ENCODE measurements at places on chromosomes 2 and 18.

- no peak for DNase-seq
Measured at GRCh38 chr18:48910972-48911545, 39.7 kb downstream of the SMAD7 start.

GRCh38 chr2:130825231-130825965 lies 11.3 kb upstream of the ARHGEF4 start:
- no peak for DNase-seq

GRCh38 chr18:33745871-33746545 lies 168.0 kb downstream of the ASXL3 start:
- no peak for DNase-seq

DNA sequence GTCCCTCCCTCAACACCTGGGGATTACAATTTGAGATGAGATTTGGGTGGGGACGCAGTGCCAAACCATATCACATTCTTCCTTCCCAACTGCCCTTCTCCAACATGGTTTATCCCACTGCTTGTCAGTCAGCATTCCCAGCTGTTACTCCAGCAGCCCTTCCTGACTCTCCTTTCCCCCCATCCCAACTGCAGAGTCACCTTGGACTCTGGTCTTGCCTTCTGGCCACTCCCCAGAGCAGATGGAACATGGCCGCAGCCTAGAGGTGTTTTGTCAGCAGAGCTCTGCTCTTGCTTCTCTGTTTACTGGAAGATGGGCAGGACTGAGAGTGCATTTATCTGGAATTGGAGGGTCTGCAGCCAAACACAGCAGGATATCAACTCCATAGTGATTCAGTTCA lies 51.2 kb upstream of the MEX3C start:
- no peak for DNase-seq

GRCh38 chr2:137800386-137800785 lies 163.9 kb upstream of the HNMT start:
- DNase-seq, result peak; percentile 3

DNA sequence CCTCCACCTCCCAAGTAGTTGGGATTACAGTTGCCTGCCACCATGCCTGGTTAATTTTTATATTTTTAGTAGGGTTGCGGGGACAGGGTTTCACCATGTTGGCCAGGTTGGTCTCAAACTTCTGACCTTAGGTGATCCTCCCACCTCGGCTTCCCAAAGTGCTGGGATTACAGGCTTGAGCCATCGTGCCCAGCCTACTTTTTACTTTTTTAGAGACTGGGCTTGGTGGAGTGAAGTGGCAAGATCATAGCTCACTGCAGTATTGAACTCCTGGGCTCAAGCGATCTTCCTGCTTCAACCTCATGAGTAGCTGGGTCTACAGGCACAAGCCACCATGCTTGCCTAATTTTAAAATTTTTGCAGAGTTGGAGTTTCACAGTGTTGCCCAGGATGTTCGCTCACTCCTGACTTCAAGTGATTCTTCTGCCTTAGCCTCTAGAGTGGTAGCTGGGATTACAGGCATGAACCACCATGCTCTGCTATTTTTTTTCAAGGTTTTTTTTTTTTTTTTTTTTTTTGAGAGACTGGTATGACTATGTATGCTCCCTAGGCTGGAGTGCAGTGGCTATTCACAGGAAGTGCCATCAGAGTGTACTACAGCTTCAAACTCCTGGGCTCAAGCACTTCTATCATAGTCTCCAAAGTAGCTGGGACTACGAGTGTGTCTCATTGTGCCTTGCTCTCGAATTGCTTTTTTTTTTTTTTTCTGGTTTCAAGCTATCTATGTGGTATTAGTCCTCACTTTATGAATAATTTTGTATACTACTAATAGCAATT lies 11.9 kb downstream of the MSH2 start:
- DNase-seq, result no peak

DNA sequence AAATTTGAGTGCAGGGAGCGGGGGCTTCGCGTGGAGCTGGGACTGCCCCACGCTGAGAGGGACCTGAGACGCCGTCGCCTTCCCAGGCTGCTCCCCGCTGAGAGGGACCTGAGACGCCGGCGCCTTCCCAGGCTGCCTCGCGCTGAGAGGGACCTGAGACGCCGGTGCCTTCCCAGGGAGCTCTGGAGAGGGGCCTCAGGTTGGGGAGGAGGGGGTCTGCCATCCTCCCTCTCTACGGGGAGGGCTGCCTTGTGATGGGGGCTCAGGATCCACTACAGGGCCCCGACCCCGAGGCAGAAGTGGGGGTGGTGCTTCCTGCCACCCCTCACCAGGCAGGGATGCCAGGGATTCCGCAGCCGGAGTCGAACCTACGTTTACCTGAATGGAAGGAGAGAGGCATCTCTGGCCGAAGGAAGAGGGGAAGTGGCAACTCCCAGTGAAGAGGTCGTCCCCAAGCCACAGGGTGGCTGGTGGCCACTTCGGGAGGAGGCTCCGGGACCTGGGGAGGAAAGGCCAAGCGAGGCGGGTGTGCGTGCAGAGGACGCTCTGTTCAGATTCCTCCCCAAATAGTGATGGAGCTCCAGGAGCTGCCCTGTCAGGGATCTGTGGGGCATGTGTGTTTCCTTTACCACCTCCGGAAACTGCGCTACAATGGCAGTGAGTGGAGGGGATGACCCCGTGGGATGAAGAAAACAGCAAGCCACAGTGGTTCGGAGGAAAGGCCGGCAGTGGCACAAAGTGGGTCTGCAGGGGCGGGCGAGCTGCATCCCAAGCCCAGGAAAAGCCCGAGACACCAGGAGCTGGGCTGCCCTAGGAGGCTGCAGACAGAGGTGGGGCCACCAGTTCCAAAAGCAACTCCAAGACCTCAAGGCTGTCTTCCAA lies 108.2 kb upstream of the CTDP1 start:
- DNase-seq, result no peak

DNA sequence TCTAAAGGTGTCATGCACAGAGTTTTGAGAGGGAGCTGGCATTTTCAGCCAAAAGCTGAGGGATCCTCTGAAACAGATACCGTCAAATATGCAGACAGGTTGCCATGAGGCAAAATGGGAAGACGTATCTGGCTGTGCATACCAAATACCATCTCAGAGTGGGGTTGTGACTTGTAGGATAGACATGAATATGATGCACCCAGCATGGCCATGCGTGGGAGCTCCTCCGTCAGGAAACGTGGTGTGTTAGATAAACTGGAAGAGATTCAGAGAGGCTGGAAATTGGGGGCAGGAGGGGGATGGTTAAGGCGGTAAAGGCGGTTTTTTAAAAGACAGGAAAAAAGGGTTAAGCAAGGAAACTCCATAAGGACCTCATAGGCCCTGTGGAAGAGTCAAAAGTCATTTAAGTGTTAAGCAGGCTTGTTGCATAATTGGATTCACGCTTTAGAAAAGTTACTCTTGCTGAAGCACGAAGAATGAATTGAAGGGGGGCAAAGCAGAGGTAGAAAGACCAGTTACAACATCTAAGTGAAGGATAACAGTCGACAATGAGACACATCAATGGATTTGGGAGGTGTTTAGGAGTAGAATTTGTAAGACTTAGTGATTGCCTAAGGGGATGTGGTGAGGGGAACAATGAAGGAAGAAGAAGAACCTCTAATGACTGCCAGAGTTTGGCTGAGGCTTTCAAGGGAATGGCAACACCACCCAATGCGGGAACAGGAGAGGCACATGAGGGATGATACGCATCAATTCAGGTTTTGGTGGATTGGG lies 139.6 kb upstream of the CTAGE1 start:
- no peak for DNase-seq

- DNase-seq, result no peak
Measured at GRCh38 chr2:111667001-111667400, 217.0 kb downstream of the ANAPC1 start.

GRCh38 chr2:148623086-148623485 lies 21.5 kb upstream of the EPC2 start:
- DNase-seq, result no peak
